Effector CD4-positive, alpha-beta T cell (primary cell): ENCODE measurements at places on chromosomes 6 and 20.

GRCh38 chr6:35624341-35625070 is 64.2 kb downstream of the FKBP5 start:
- no peak for DNase-seq

- no peak for DNase-seq
Measured at GRCh38 chr6:8995156-8995555, 559.8 kb upstream of the SLC35B3 start.

DNA sequence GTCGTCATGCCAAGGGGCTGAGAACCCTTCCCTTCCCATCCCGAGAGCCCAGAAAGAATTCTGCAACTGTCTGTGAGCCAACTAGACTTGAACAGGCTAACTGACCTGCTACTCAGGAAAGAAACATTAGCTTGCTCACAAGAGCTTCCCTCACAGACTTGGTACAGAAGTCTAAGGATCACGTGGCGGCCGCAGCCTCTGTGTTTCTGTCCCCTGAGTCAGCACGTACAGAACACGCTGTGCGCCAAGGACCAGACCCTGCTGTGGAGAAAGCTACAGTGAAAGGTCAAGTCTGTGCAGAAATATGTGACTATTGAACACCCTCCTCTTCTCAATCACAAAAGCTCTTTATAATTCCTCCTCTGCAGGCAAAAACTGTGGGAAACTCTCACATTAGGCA is 151.3 kb upstream of the QKI start:
- DNase-seq, result no peak

DNA sequence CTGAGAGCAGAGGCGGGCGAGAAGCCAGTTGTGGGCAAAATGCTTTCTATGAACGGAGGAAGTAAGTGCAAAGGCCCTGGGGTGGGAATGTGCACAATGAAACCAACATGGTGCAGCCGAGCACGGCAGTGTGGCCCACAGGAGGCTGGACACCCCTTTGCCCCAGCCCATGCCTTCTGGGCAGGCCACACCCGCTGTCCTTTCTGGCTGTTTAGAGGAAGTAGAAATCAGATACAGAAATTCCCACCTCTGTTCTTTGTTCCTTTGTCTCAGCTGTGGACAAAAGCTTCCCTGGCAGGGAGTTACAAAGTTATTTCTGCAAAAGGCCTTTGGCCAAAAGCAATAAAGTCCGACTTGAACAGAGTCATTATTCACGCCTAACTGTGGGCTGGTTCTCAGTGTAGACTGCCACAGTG is 11.9 kb downstream of the SULF2 start:
- no peak for DNase-seq
